KG1 (cell line): ENCODE measurements at places on chromosomes 2 and 18.

GRCh38 chr2:23220513-23221094 lies 164.4 kb upstream of the KLHL29 start:
- no peak for DNase-seq

GRCh38 chr2:187451510-187451909 lies 3.5 kb upstream of the CALCRL start:
- no peak for DNase-seq

GRCh38 chr2:237752761-237753165 lies 45.8 kb upstream of the RBM44 start:
- DNase-seq: no peak

GRCh38 chr2:225415792-225416191 lies 16.3 kb downstream of the NYAP2 start:
- no peak for DNase-seq
